ENCODE measurements at places on chromosomes 1 and 21. TPM values are rescaled to one million over a fixed set of nuclear protein-coding genes. Genes with fewer than 3 reads are reported as not detected.
A peak's percentile ranks its signal among the peaks of the same experiment; 100 is the strongest.

- H3K4me3 ChIP-seq, result no peak overlapping the region
These were observed 74.7 kb upstream of the NGF start for GRCh38 chr1:115412733-115413132.

GRCh38 chr1:21534146-21534545 lies 24.9 kb downstream of the ALPL start:
- DNase-seq, result no peak
- no peak overlapping the region for H3K4me3 ChIP-seq
- no peak overlapping the region for H3K27ac ChIP-seq
- no peaks in the 10 kb centered on the region for H3K36me3 ChIP-seq
- no peaks in the 10 kb centered on the region for H3K4me1 ChIP-seq

GRCh38 chr1:108199201-108199691 lies 897 bp downstream of the SLC25A24 start:
- peaks cover 25% of the 10 kb centered on the region for H3K36me3 ChIP-seq
- H3K27ac ChIP-seq, result peak overlapping the region; percentile 46
- DNase-seq, result no peak
- H3K4me1 ChIP-seq, result peaks cover 16% of the 10 kb centered on the region
- peak overlapping the region; percentile 85 for H3K4me3 ChIP-seq

IPP gene
- total RNA-seq, result 16.7 TPM

USH2A gene
- not detected for total RNA-seq

TMEM51 gene
- total RNA-seq, result not detected

- no peak overlapping the region for H3K4me3 ChIP-seq
- peaks cover 22% of the 10 kb centered on the region for H3K36me3 ChIP-seq
These were observed 18.7 kb downstream of the TRMT1L start for GRCh38 chr1:185137896-185138545.

LRRC38 gene
- not detected for total RNA-seq

- no peak for DNase-seq
- no peak overlapping the region for H3K27ac ChIP-seq
- H3K36me3 ChIP-seq, result peaks cover 12% of the 10 kb centered on the region
- no peak overlapping the region for H3K4me3 ChIP-seq
These were observed 7.1 kb downstream of the FAM89A start for GRCh38 chr1:231032963-231033362.

CFHR4 gene
- not detected for total RNA-seq

PTPN14 gene
- total RNA-seq, result 1.3 TPM

DNA sequence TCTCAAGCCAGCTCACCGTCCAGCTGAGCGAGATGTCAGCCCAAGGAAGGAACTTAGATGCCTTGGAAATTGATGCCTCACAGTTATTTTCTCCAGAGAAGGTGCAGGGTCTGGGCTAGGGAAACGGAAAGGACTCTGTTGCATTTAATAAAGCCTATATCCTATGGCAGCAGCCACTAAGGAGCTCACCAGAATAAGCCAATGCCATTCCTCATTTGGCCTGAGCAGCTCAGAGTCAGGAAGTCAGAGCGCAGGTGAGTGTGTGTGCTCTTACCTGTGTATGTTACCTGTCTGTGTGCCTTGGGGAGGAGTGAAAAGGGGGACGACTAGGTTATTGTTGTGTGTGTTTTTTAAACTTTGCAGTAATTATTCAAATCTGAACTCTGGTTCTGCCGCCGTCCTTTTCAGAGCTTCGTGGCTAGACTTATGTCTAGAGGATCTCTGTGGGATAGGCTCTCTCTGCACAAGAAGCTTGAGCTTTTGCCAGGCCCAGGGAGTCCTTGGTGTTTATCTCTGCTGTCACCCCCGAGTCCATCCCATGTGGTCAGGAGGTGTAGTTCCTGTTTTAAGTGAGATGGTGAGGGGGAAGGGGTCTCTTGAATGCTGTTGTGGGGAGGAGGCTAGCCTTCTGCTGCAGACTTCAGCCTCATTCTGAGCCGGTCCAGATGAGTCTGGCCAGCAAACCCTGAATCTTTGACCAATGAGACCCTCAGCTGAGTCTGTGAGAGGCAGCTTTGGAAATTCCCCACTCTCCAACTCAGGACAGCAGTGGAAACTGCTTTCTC lies 2.4 kb downstream of the TMCC2 start:
- H3K4me3 ChIP-seq, result peak overlapping the region; percentile 96
- peaks cover 10% of the 10 kb centered on the region for H3K27me3 ChIP-seq
- H3K36me3 ChIP-seq, result peaks cover 38% of the 10 kb centered on the region
- peaks cover 59% of the 10 kb centered on the region for H3K4me1 ChIP-seq

- no peak overlapping the region for H3K4me3 ChIP-seq
- H3K27me3 ChIP-seq, result no peaks in the 10 kb centered on the region
- peaks cover 3% of the 10 kb centered on the region for H3K36me3 ChIP-seq
- peaks cover 21% of the 10 kb centered on the region for H3K4me1 ChIP-seq
These were observed 73.1 kb downstream of the KIF1B start for GRCh38 chr1:10283318-10283984.

GRCh38 chr1:217661407-217661806 lies 30.3 kb downstream of the SPATA17 start:
- no peaks in the 10 kb centered on the region for H3K36me3 ChIP-seq
- no peaks in the 10 kb centered on the region for H3K4me1 ChIP-seq
- H3K27ac ChIP-seq, result no peak overlapping the region

GRCh38 chr21:43832648-43833047 lies 32.4 kb upstream of the AGPAT3 start:
- peaks cover 3% of the 10 kb centered on the region for H3K36me3 ChIP-seq
- H3K27ac ChIP-seq, result no peak overlapping the region
- H3K27me3 ChIP-seq, result peaks cover 61% of the 10 kb centered on the region
- H3K4me3 ChIP-seq, result no peak overlapping the region
- no peak for DNase-seq

GRCh38 chr1:89298461-89298860 lies 25.8 kb upstream of the GBP5 start:
- H3K36me3 ChIP-seq, result peaks cover 9% of the 10 kb centered on the region
- no peak for DNase-seq
- H3K4me3 ChIP-seq, result no peak overlapping the region
- peaks cover 36% of the 10 kb centered on the region for H3K4me1 ChIP-seq
- H3K27me3 ChIP-seq, result no peaks in the 10 kb centered on the region

DNA sequence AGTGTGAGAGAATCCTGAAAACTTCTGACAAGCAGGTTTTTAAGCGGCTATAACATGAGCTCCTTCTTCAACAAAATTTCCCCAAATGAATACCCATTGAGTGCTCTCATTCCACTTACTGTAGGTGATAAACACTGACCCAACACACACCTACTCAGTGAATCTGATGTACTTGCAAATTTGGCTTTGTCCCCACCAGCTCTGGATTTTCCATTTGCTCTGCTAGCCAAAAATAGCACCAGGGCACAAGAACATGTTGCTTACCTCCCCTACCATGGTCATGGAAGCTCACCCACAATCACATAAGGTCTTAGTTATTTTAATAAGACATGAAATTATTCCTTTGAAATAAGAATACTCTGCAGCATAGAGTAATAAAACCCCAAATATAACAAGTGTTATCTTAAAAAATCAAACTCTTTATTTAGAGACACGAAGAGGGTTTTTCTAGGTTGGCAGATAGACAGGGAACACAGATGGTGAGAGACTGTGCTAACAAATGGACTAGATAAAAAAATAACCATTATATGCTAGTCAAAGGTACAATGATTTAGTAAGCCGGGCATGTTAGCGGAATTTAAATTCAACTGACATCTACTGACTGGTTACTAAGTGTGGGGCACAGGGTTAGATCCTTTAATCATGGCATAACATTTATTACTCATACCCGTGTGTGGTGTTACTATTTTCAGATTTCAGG lies 291.9 kb downstream of the KCNH1 start:
- no peaks in the 10 kb centered on the region for H3K4me1 ChIP-seq
- H3K36me3 ChIP-seq, result no peaks in the 10 kb centered on the region
- H3K27me3 ChIP-seq, result peaks cover 9% of the 10 kb centered on the region

BRINP3 gene
- total RNA-seq, result not detected

DNA sequence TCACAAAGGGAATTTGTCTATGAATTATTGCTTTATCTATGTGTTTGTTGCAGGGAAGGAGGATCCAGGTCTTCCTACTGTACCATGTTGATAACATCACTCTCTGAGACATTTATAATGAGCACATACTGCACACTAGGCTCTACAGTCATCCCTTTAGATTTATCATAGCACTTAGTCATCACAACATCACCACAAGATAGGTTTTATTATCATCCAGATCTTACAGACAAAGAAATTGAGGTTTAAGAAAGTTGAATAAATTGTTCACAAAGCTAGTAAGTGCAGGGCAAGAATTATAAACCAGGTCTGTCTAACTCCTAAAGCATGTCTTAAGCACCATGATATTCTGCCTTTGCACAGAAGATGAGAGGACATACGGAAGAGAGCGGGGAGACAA lies 121.1 kb upstream of the ST6GALNAC5 start:
- DNase-seq, result no peak
- peaks cover 2% of the 10 kb centered on the region for H3K36me3 ChIP-seq
- H3K4me1 ChIP-seq, result no peaks in the 10 kb centered on the region
- H3K4me3 ChIP-seq, result no peak overlapping the region
- no peak overlapping the region for H3K27ac ChIP-seq

DNA sequence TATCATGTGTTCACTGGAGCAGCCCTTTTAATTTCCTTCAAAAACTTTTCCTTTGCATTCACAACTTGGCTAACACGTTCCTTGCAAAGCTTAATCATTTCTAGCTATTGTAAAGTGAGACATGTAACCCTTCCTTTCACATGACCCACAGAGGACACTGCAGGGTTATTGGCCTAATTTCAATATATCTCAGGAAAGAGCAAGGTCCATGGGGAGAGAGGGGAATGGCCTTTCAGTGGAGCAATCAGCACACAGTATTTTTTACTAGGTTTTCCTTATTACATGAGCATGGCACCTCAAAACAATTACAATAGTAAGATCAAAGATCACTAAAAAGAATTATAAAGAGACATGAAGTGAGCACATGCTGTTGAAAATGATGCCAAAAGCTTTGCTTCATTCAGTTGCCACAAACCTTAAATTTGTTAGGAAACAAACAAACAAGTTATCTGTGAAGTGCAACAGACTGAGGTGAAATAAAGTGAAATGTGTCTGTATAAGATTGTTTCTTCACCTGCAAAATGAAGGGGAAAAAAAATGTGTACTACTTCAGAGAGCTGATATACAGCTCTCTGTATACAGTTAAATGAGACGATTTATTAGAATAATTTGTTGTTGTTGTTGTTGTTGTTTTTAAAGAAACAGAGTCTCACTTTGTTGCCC lies 61.5 kb downstream of the EIF4G3 start:
- H3K27me3 ChIP-seq, result no peaks in the 10 kb centered on the region
- no peak overlapping the region for H3K27ac ChIP-seq
- peaks cover 2% of the 10 kb centered on the region for H3K36me3 ChIP-seq

VHLL gene
- not detected for total RNA-seq

DNA sequence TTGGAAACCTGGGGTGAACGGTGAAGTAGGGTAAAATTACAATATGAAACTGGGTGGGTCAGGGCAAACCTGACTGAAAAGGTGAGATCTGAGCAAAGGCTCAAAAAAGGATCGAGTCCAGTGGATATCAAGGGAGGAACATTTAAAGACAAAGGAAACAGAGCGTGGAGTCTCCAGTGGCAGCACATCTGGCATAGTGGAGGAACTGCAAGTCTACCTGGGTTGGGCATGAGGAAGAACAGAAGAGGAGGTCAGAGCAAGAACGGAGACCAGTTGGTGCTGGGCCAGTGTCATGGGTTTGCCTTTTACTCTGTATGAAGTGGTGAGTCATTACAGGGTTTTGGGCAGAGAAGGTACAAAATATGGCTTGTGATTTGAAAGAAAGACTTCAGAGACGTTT lies 163.7 kb downstream of the NTPCR start:
- H3K4me1 ChIP-seq, result peaks cover 21% of the 10 kb centered on the region
- H3K27ac ChIP-seq, result no peak overlapping the region
- no peak overlapping the region for H3K4me3 ChIP-seq
- DNase-seq, result no peak

GRCh38 chr1:67735806-67736627 lies 51.0 kb downstream of the GADD45A start:
- H3K4me3 ChIP-seq, result peak overlapping the region; percentile 49
- DNase-seq, result peak; percentile 48
- peak overlapping the region; percentile 79 for H3K27ac ChIP-seq
- no peaks in the 10 kb centered on the region for H3K36me3 ChIP-seq
- H3K4me1 ChIP-seq, result peaks cover 17% of the 10 kb centered on the region

DNA sequence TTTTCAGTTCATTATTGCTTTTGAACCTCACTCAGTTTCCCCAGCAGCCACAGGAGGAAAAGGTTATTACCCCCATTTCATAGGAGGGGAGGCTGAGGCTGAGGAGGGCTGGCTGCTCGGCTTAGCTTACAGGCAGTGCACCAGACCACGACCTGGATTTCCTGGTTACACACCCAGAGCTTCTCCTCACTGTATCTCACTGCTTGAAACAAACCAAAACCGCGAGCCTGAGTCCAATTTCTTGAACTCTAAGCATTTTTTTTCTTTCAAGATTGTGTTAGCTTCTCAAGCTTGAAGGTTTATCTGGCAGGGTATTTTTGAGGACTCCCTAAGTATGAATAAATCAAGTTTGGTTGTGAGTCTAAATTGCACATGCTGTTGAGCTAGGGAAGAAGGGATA lies 188.9 kb upstream of the EDN2 start:
- no peak for DNase-seq
- peaks cover 60% of the 10 kb centered on the region for H3K4me1 ChIP-seq
- H3K27me3 ChIP-seq, result no peaks in the 10 kb centered on the region
- peak overlapping the region; percentile 63 for H3K4me3 ChIP-seq
- H3K27ac ChIP-seq, result peak overlapping the region; percentile 72

RBM11 gene
- 6.3 TPM for total RNA-seq

DNA sequence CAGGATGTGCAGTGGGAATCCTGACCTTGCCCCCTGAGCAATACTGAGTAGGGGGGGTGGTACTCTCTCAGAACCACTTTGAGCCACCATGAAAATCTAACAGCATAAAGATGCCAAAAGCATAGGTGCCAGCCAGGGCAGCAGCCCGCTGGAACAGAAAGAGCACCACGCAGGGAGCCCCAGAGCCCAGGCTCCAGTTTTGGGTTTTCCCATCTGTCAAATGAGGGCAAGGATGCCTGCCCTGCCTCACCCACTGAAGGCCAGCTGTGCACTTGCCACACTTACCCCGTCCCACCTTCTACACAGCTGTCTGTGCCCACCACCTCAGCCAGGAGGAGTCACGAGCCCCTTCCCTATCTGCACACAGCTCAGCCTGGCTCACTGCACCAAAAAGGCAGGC lies 20.8 kb downstream of the LRP8 start:
- no peak for DNase-seq
- no peak overlapping the region for H3K27ac ChIP-seq
- H3K4me1 ChIP-seq, result peaks cover 9% of the 10 kb centered on the region
- H3K27me3 ChIP-seq, result no peaks in the 10 kb centered on the region

VAMP3 gene
- total RNA-seq, result 18.5 TPM

GRCh38 chr1:226349801-226350518 lies 41.0 kb upstream of the LIN9 start:
- H3K4me1 ChIP-seq, result peaks cover 3% of the 10 kb centered on the region
- H3K27me3 ChIP-seq, result no peaks in the 10 kb centered on the region
- no peak overlapping the region for H3K4me3 ChIP-seq
- H3K36me3 ChIP-seq, result no peaks in the 10 kb centered on the region

LCE1C gene
- not detected for total RNA-seq

- H3K36me3 ChIP-seq, result peaks cover 16% of the 10 kb centered on the region
- DNase-seq, result no peak
- peak overlapping the region; percentile 16 for H3K27ac ChIP-seq
- H3K4me1 ChIP-seq, result no peaks in the 10 kb centered on the region
- no peak overlapping the region for H3K4me3 ChIP-seq
These were observed 57.5 kb downstream of the IARS2 start for GRCh38 chr1:220151454-220151853.

All from activated naive CD8-positive, alpha-beta T cell treated with anti-CD3 and anti-CD28 coated beads for 36 hours (primary cell).